Amygdala (tissue), 56 donors: ENCODE measurements at places on chromosomes 2 and 18.

GRCh38 chr2:155770516-155770915 lies 562.0 kb downstream of the NR4A2 start:
- no peak for DNase-seq

GRCh38 chr2:187138265-187138664 lies 289.3 kb upstream of the ZSWIM2 start:
- DNase-seq: no peak

DNA sequence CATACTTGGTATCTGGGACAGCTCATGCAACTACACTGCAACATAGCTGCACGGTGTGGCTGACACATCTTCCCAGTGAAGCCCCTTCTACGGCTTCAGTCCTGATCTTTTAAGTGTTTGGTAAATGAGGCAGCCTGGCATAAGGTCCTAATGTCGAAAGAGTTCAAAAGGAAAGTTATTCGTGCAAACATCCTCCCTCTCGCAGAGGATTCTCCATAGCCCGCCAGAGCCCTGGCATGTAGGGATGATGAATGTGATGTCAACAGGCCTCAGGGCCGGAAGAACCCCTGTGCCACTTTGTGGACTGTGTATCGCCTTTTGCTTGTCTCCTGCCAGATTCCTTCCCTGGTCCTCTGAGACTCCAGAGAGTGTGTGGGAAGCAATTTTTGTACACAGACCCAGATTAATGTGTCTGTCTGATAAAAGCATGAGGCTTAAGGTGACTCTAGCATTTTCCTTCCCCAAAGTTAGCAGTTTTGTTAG lies 88.5 kb downstream of the SOCS6 start:
- DNase-seq: no peak

DNA sequence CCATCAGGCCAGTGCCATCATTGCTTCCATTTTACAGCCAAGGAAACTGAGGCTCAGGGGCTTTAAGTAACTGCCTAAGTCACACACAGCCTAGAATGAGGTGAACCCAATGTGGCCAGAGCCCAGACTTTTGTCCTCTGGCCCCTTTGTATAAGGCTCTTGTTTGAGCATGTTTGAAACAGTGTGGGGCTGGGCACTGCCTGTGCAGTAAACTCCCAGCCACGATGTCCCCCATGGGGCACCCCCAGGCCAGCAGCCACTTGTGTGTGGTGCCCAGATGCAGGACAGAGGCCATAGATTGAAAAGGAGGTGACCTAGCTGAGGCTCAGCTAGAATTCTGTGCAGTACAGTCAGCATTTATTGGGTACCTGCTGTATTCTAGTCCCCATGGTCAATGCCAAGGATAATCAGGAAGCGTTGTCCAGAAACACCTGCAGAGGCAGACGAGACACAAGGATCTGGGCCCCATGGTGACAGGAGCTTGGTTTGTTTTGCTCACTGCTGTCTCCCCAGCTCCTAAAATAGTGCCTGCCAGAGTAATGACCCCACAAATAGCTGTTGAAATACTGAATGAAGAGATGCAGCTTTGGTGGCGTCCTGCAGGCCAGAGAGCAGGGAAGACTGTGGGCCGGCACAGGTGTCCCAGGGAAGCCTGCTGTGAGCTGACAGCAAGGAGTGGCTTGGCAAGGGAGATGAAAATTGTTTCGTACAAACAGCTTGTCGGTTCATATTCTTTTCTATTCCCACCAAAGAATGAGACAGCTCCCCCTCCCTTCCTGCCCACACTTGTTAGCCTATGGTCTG lies 160.7 kb downstream of the LDLRAD4 start:
- DNase-seq: no peak

DNA sequence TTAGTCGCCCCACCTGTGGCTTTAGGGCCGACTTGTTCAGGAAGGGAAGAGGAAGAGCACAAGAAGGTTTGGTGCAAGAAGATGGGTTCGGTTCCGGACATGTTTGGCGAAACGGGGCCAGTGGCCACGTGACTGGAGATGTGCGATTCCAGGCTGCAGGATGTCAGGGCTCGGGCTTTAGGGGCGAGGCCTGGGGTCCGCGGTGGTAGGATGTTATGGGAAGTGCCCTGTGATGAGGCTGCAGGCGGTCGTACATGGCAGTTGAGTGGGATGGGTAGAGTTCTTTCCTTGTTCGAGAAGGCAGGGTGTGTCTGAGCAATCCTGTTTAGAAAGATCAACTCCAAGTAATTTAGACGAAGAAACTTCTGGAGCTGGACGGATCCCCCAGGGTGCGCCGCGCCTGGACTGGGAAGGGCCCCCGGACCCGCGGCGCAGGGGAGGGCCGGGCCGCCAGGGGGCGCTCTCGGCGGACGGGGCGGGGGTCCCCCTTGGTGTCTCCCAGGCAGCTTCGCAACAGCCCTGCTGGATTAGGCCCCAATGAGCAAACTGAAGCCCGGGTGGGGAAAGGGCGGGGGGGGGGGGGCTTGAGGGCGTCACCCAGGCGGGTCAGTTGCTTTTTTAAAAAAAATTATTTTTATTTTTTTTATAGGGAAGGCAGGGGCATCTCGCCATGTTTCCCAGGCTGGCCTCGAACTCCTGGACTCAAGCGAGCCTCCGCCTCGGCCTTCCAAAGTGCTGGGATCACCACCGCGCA lies 17.2 kb upstream of the SDC1 start:
- no peak for DNase-seq

- DNase-seq: no peak
Observed at GRCh38 chr18:44096016-44096415, 584.7 kb upstream of the SETBP1 start.

DNA sequence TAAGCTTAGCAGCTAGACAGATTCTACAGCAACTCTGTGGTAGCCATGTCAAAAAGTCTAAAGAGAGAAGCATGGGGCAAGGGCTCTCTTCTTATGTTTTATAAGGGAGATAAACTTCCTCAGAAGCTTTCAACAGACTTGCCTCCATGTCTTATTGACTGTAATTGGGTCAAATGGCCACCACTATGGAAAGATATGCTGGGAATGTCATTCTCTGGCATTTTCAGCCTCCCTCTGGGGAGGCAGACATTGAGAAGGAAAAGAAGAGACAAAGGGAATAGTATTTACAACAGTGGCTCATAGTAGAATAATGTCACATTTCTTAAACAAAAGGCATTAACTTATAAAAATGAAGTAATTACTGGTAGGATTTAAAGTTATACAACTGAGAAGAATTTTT lies 1964.5 kb upstream of the PIK3C3 start:
- DNase-seq: no peak

DNA sequence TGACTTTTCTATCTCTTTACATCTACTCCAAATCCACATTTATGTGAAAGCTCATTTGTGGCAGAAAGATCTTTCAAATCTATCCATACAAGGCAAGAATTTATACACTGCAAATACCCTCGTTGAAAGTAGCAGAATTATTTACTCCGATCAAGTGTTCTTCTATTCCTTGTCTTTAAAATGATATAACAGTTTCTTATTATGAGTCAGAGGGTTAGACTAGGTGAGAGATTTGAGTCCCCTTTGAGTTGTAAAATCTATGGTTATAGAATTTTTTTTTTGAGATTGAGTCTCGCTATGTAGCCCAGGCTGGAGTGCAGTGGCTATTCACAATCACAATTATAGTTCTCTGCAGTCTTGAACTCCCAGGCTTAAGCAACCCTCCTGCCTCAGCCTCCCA lies 5.6 kb upstream of the GREB1 start:
- DNase-seq: no peak

DNA sequence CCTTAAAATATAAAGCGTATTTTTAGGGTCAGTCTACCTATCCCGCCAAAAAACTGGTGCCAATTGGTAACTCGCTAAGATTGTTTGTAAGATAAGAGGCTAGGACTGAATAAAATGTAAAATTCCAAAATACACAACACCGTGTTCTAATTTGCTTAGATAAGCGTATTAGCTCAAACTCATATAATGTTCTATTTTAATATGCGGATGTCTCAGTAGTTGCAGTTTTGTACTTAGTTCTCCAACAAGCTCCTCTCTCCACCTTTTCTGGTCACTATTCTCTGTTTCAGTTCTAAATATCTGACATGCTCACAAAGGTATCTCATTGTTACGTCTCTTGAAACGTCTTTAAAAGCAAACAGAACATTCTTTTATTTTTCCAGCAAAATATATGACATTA lies 24.0 kb downstream of the NETO1 start:
- no peak for DNase-seq

GRCh38 chr2:15031745-15032240 lies 399.3 kb downstream of the LRATD1 start:
- DNase-seq: no peak

DNA sequence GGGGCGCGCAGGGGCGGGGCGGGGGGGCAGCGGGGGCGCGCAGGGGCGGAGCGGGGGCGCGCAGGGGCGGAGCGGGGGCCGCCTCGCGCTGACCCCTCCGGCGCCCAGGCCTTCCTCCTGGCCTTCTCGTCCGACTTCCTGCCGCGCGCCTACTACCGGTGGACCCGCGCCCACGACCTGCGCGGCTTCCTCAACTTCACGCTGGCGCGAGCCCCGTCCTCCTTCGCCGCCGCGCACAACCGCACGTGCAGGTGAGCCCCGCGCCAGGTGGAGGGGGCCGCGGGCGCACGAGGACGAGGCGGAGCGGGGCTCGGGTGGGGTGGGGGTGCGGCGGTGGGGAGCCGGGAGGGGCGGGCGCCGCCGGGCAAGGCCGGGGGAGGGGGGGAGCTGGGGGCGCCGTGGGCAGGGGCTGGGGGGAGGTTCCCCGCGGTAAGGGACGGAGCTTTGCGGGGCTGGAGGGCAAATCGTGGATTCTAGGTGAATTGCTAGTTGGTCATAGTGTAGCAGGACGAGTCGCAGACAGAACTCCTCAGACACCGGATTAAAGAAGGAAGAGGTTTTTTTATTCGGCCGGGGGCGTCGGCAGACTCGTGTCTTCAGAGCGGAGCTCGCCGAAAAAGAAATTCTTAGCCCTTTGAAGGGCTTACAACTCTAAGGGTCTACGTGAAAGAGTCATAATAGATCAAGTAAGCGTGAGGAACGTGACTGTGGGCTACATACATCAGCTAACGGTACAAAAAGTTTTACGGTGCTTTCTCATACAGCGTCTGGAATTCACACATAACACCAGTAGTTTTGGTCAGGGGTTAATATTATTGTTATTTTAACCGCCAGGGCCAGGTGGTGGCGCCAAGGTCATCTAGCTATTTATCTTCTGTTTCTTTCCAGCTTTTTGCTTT lies 29.9 kb downstream of the ANO7 start:
- no peak for DNase-seq

DNA sequence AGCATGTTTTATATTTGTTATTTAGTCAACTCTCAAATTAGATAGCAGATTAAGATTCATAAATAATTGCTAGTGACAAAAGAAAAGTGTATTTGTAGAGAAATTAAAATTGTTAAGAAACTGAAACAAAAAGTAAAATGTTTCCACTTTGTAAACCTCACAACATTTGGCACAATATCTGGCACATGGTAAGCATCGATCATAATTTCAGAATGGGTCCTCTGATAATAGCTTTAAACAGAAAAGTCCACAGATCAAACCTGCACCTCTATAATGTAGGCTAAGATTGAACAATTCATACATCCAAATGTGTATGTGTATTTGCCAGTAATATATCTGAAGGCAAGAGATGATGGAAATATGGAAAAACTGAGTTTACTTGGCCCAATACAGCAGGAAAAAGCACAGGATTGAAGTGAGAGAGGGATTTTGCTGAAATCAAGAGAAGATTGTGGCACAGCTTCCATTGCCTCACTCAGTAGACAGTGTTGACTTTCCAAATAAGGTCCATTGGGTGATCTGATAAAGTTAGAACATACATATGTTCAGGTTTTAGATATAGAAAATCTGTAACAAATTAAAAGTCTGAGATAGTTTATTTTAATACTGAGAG lies 39.4 kb downstream of the COBLL1 start:
- no peak for DNase-seq

DNA sequence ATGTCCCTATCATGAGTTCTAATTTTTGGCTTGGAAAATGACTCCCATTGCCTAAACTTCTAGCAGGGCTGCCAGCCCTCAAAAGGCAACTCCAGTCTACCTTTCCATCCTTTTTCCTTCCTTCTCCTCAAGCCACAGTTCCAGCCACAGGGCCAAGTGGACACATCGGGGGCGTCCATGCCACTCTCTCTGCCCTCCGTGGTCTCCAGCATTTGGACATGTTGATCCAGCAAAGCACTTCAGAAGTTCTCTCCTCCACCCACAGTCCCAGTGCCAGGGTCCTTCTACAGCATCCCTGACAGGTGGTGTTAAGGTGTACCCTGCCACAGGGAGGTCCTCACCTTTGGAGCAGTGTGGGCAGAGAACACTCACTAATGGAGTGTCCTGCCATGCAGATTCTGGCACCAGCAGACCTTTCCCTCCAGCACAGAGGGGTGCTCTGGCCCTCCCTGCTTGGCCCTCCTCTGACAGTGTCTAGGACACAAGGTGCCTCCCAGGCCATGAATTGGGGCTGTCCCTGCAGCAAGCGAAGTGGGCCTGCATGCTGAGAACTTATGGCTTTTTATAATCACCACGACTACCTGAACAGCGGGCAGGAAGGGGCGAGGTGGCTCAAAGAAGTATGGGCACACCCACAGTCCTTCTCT lies 1.6 kb upstream of the FABP1 start:
- no peak for DNase-seq

- no peak for DNase-seq
Observed at GRCh38 chr2:176683618-176684111, 414.4 kb downstream of the MTX2 start.

- no peak for DNase-seq
Observed at GRCh38 chr2:60531701-60532133, 21.7 kb downstream of the BCL11A start.

GRCh38 chr2:20670315-20671035 lies 3.5 kb downstream of the GDF7 start:
- DNase-seq: no peak

DNA sequence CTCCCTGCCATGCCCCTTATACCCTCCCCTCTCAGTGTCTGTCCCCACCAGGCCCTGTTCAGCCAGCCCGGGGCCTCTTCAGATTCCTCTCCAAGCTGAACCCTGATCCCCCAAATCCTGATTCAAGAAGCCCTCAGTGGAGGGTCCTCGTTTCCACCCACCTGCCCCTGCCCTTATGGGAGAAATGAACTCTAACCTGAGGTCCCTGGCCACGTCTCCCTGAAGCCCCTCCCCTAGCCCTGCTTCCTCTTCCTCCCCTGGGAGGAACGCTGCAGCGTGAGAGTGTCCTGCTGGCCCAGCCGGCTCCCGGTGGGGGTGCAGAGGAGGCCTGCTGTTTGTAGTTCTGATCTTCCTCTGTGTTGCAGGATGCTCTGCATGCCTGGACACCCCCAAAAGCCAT lies 56.7 kb upstream of the GLI2 start:
- DNase-seq: no peak
